AG09309 (cell line): ENCODE measurements at places on chromosomes 7 and 10.
A peak's percentile ranks its signal among the peaks of the same experiment; 100 is the strongest.

DNA sequence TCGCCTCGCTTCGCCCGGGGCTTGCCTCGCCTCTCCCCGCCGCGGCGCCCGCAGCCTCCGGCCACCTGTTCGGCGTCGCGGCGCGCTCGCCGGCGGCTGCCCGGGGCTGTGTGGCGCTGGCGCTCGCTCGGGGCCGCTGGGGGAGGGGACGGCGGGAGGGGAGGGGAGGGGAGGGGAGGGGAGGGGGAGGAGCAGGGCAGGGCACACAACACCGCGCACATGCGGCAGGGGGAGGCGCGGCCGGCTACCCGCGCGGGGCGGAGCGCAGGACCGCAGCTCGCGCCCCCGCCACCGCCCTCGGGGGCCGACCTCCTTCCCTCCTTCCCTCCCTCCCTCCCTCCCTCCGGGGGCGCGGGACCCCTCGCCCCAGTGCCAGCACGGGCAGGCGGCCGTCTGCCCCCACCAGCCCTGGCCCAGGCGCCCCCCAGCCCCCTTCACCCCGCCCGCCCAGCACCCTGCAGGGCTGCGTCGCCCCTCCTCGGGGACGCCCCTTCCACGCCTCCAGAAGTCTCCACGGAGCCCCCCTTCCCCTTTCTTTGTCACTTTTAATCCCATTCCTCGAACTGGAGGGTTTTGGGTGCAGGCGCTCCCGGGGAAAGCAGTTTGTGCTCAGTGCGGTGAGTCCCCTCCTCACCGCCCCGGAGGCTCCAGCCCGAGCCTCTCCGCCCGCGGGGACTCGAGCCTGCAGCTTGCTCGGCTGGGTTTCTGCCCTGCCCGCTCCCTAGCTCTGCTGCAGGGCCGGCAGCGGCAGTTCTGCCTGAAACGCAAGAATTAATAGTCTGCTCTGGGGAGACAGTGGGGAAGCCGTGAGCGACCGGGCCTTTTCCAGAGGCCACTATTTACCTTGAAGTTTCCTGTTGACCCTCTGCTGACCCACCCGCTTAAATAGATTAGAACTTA, at the start of gene PARD3:
PARD3 (minus strand) TSS at position 112 of the 900 bp plus-strand sequence. CDS start 301 bp downstream, outside the sequence.
- no peak for DNase-seq

DNA sequence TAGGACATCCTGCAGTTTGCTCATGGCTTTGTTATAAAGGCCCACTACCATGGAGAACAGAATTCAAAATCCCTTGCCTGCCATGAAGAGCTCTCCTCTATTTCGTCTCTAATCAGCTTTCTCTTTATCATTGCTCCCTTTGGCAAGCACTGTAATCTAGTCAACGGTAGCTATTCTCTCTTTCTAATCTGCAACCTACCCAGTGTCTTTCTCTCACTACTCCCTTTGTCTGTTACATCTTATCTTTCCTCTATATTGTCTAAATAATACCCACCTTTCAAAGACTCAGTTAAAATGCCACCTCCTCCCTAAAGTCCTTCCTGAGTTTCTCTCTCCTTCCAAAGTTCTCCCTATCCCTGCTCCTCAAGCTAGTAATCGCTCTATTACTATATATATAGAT, 108.1 kb downstream of the FZD1 start:
- DNase-seq, result no peak

- no peak for DNase-seq
Observed at GRCh38 chr10:11245510-11245909, 227.8 kb downstream of the CELF2 start.

GRCh38 chr7:105016709-105017656, 3.0 kb downstream of the KMT2E start:
- DNase-seq, result no peak

DNA sequence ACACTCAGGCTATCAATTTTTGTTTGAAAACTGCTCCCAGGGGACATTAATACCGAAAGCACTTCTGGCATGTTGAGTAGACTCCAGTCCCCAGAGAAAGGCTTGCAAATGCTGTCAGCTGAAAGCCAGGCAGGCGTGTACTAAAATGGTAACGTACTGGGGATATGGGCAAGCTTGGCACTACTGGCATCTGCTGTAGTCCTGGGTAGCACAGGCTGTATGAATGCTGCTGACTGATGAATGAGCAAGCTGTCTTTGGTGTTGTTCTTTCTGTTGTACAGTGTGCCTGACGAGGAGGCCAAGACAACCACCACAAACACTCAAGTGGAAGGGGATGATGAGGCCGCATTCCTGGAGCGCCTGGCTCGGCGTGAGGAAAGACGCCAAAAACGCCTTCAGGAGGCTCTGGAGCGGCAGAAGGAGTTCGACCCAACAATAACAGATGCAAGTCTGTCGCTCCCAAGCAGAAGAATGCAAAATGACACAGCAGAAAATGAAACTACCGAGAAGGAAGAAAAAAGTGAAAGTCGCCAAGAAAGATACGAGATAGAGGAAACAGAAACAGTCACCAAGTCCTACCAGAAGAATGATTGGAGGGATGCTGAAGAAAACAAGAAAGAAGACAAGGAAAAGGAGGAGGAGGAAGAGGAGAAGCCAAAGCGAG, 53.5 kb upstream of the AGBL3 start:
- DNase-seq, result no peak

DNA sequence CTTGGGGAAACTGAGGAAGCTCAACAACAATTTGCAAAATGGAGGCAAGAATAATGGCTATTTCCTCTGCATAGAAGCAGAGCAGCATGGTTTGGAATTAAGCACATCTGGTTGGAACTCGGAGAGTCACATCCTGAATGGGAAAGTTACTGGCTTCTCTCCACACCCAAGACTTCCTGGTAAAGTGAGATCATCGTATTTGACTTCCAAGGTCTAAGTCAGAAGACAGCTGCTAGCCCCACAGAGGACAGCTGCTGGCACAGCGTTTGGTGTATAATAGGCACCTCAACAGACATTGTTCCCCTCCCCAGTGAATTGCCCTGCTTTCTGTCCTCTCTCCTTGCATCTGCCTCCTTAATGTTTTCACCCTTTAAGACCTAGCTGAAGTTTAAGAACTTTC, 37.0 kb upstream of the NRF1 start:
- peak; percentile 45 for DNase-seq

- DNase-seq, result no peak
Observed at GRCh38 chr10:129335942-129336341, 131.1 kb upstream of the MGMT start.

DNA sequence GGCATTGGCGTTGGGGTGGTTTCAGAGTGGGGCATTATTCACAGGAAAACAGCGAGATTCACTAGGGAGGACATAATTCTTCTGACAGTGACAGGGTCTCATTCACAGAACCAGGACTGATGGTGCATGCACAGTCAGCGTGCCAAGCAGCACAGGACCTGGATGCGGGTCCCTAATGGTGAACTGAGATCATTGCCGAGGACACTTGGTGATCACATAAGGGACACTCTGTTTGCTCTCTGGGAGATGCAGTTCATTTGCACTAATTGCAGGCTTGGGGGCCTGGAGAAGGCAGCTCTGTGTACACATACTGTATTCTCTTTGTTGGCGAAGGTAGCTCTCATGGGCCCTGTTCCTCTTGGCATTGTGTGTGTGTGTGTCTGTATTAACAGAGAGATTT, 716.1 kb downstream of the PHTF2 start:
- no peak for DNase-seq

- no peak for DNase-seq
Observed at GRCh38 chr10:17709492-17709891, 42.5 kb upstream of the TMEM236 start.

DNA sequence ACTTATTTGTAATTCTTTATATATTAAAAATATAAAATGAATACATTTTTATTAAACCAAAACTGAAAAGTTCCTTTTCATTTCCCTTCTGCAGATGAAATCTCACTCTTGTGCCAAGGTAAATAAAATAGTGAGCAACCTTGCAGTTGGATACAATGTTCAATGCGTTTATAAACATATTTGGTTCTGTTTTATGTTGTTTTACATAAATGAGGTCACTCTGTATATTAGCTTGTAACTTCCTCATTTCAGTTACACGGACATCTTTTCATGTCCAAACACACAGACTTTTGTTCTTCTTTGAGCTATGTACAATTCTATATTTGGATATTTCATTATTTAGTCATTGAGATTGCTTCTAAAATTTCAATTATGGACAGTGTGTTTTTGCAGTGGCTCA, 107.7 kb downstream of the BBS9 start:
- no peak for DNase-seq

DNA sequence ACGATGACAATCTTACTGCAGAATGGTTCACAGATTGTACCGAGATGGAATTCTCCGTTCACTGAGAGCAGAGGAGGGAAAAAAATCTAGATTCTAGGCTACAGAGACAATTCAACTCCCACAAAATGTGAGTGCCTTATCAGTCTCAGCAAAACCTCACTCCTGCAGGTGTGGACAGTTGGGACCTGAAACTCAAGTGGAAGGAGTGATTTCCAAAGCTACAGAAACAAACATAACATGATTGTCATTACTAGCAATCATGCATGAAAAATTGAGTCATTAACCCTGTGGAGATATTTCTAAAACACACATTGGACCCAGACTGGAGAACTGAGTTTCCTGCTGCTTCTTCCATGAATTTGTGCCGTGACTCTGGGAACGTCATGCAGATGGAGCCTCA, 70.3 kb downstream of the CALML3 start:
- no peak for DNase-seq

DNA sequence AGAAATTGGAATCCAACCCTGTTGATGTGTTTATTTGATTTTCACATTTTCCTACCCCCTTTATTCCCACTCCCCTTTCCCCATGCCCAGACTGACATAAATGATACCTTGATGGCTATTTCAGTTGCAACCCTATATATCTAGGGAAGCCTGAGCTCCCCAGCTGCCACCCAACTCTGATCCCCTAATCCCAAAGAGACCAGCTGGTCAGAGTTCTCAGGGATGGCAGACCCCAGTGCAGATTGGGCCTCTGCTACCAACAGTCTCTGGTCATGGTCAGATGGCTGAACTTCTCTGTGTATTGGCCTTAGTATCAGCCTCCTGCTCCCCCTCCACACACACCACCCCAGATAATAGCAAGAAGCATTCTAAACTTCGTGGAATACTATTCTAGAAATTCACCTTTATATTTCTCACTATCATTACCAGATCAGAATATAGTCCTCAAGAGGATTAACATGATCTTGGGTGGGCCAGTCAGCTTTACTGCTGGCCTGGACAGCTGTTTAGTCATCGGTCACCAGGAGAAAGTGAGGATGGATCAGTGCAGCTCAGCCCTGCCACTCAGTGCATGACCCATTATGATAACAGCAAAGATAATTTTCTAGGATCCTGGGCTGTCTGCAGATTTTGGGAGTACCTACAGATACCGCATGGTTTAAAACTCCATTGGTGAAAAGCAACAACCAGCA, 24.5 kb upstream of the BTRC start:
- DNase-seq, result no peak

- DNase-seq, result no peak
Observed at GRCh38 chr10:74063256-74063655, 65.3 kb downstream of the VCL start.

GRCh38 chr7:54465095-54465494, 77.1 kb upstream of the VSTM2A start:
- no peak for DNase-seq

DNA sequence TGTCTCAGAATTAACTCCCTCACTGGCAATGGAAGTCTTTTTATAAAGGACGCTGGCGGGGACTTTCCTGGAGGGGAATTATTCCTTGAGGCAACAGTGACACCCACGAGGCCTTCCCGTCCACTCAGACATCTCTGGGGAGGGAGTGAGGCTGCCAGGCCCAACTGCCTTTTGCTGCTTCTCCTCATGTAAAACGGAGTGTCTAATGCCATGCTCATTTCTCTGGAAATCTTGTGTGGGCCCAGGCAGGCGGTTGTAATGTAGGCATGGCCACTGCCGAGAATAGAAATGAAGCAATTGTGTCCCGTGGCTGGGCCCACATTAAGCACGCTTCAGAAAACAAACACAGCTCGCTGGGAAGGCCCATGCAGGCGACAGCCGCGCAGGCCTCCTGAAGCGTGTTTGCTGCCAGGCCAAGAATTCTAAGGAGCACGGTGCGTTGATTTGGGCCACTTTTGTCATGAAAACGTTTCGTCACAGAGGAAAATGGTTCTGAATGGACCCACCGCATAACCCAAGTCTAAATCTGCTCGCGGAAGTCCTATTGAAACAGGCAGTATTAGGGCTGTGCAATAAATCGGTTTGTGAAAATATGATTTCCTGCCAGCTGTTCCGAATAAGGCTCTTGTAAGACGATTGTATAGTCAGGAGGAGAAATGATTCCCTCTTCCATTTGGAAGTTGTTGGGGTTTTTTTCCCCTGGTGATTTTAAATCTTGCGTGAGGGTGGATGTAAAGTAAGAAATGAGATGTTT, 104.2 kb upstream of the CHST15 start:
- no peak for DNase-seq

- peak; percentile 82 for DNase-seq
Observed at GRCh38 chr10:28331841-28332240, 29.0 kb upstream of the MPP7 start.

DNA sequence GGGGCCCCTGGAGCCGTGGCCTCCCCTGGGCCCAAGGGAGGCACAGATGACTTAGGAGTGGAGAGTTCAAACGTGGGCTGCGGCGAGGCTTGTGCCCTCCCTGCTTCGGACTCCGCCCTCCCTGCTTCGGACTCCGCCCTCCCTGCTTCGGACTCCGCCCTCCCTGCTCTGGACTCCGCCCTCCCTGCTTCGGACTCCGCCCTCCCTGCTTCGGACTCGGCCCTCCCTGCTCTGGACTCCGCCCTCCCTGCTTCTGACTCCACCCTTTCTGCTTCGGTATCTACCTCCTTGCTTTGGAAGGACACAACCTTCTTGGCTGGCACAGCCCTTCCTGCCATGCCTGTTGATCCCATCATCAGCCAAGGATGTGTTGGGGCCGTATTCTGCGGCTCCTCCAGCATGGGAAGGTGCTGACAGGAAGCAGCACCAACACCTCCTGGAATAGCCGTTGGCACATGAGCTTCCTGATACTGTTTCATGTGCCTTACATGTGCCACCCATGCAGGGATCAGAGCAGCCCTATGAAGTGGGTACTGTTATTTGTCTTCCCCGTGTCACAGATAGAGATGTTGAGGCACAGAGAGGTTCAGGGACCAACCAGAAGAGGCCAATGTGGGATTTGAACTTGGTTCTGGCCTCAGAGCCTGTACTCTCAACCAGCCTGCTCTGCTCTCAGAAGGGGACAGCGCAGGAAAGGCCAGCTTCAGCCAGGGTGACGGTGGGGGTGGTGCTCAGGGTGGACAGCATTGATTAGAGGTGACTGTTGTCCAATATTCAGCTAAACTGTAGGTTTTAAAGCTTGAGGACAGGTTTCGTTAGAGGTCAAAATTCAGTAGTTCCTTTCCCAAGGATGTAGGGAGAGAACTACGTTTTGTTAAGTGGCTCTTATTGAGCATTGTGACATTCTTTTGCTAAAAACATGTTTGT, 114.5 kb downstream of the NKX6-2 start:
- DNase-seq, result no peak

GRCh38 chr7:147803606-147804005, 787.0 kb upstream of the C7orf33 start:
- DNase-seq, result no peak

GRCh38 chr10:4264209-4264865, 479.3 kb upstream of the KLF6 start:
- no peak for DNase-seq

GRCh38 chr7:87463982-87464381, 11.5 kb downstream of the ABCB4 start:
- DNase-seq, result no peak
